ENCODE measurements at places on chromosomes 12 and 14.
A peak's percentile ranks its signal among the peaks of the same experiment; 100 is the strongest.

DNA sequence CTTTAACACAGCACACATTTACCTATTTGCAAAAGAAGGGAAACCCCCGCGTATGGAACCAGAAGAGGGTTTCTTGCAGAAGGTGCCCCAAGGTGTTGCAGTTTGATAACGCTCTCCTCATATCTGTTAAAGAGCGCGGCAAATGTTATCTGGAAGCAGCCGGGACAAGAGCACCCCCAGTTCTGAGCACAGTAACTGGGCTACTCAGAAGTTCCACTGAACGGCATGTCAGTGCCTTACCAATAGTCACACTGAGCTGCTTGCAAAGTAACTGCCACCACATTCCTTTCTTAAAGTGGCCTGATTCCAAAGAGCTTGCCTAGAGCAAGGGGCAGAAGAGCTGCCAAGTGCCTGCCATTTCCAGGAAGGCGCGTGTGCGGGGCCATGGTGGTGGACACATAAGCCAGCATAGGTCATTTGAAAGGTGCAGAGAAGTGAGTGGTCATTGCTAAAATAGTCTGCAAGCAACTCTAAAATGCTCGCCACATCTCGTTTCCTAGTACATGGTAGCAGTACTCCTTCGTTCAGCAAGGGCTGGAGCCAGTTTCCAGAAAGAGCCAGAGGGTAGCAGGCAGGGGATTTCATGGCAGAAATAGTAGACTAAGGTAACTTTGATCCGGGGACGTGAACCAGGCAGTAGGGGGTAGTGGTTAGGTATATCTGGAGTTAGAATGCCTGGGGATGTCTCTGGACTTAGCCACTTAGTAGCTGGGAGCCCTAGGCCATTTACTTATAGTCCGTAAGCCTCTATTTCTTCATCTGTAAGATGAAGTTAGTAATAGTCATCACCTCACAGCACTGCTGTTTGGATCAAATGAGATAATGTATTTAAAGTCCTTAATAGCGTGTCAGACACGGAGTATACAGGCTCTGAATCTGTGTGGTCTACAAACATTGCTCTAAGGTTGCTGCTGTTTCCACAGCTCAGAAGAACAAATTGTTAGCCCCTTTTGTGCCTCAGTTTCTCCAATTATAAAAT lies 37.6 kb downstream of the SPTB start:
- no peak overlapping the region for H3K4me3 ChIP-seq
- H3K27me3 ChIP-seq, result peaks cover 21% of the 10 kb centered on the region
- no peaks in the 10 kb centered on the region for H3K4me1 ChIP-seq
- no peaks in the 10 kb centered on the region for H3K36me3 ChIP-seq

DNA sequence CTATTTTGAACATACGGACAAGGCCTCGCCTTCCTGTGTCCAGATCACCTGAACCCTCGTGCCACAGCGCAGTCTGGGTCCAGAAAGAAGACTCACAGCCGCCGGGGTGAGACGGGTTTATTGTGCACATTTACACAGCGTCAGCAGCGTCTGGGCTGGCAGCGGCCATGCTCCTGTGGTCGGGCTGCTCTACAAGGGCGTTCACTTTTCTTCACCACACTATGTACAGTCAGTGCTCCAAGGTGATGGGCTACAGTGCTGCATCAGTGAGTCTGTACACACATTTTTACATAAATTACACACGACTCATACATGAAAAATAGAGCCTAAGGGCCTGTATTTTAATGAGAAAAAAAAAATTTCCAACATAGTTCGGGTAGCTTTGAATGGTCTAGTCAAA lies 18.0 kb downstream of the ZFYVE21 start:
- no peaks in the 10 kb centered on the region for H3K4me1 ChIP-seq
- H3K27ac ChIP-seq, result no peak overlapping the region
- peaks cover 2% of the 10 kb centered on the region for H3K36me3 ChIP-seq
- H3K27me3 ChIP-seq, result no peaks in the 10 kb centered on the region

DNA sequence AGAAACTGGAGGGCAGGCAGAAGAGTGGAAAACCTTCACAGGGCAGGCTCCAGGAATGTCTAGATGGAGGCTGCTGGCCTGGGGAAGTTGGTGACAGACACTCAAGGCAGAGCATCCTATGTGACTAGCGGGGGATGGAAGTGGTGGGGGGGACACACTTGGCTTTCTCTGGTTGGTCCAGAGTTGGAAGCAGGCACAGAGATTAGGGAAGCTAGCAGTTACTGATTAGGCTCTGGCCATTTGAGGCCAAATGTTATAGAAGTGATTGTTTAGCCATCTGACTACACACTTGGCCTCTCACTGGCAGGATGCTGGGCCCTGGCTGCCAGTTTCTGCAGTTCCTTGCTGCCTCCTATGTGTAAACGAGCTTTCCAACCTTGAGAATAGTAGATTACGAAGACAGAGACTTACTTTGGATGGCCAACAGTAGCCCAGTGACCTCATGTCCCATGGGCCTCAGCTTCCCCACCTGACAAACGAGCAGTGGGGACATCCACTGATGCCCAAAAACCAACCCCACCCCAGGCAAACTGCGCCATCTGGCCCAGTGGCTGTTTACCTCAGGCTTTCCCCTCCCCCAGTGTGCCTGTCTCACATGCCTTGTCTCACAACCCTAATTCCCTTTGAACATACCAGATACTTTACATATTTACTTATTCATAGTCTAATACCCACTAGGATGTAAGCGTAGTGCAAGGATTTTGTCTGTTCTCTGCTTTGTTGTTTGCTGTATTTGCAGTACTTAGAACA lies 102.7 kb downstream of the PAPLN start:
- H3K27ac ChIP-seq, result no peak overlapping the region
- no peaks in the 10 kb centered on the region for H3K36me3 ChIP-seq
- no peak overlapping the region for H3K4me3 ChIP-seq
- H3K27me3 ChIP-seq, result no peaks in the 10 kb centered on the region

DNA sequence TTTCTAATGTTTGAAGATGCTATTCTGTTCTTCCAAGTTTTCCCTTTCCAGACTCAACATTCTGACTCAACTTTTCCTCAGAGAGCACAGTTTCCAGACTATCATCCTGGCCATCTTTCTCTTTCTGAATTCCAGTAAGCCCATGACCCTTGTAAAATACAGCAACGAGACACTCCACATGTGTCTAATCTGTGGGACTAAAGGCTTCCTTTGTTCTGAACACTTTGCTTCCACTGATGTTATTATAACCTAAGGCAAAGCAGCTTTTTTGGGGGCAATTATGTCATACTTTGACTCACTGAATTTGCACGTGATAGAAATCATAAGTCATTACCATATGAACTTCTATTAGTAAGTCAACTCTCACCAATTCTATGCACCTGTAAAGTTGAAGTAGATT lies 6.3 kb upstream of the ART4 start:
- H3K27ac ChIP-seq, result no peak overlapping the region
- no peak for DNase-seq
- peaks cover 9% of the 10 kb centered on the region for H3K4me1 ChIP-seq
- no peaks in the 10 kb centered on the region for H3K36me3 ChIP-seq

DNA sequence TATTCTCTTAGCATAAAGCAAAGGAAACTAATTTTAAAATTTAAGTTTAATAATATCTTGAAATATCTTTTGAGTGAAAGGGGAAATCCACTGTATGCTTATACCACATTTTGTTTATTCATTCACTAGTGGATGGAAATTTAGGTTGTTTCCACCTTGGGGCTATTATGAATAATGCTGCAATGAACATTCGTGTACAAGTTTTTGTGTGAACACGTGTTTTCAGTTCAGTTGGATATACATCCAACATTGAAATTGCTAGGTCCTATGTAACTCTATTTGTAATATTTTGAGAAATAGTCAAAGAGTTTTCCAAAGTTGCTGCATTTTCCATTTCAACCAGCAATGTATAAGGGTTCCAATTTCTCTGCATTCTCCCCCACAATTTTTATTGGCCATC lies 83.7 kb upstream of the ETV6 start:
- no peaks in the 10 kb centered on the region for H3K36me3 ChIP-seq
- no peak overlapping the region for H3K4me3 ChIP-seq
- H3K27ac ChIP-seq, result no peak overlapping the region

DNA sequence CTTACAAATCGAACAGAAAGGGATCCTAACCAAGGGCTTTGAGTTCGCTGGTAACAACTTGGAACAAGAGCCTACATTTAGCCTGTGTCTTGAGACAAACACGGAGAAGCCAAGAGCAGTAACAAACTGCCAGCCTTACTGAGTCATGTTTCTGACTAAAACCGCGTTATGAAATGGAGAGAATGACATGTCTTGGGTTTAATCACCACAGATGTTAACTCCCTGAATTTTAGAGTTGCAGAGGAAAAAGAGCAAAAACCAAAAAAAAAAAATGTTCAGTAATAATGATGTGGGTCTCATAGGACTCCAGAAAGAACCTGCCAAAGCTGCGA lies 1.0 kb downstream of the BLTP3B start:
- H3K27me3 ChIP-seq, result no peaks in the 10 kb centered on the region
- DNase-seq, result peak; percentile 59
- H3K27ac ChIP-seq, result peak overlapping the region; percentile 97

GRCh38 chr14:94378527-94379290 lies 9.7 kb downstream of the SERPINA1 start:
- H3K4me1 ChIP-seq, result peaks cover 13% of the 10 kb centered on the region
- peaks cover 4% of the 10 kb centered on the region for H3K27me3 ChIP-seq
- no peak for DNase-seq
- no peak overlapping the region for H3K4me3 ChIP-seq
- H3K27ac ChIP-seq, result no peak overlapping the region

GRCh38 chr12:112905451-112906089 lies 1.2 kb upstream of the OAS1 start:
- H3K27me3 ChIP-seq, result no peaks in the 10 kb centered on the region
- peaks cover 60% of the 10 kb centered on the region for H3K4me1 ChIP-seq
- DNase-seq, result no peak
- no peak overlapping the region for H3K27ac ChIP-seq

GRCh38 chr12:102484428-102484958 lies 4.1 kb upstream of the IGF1 start:
- peak overlapping the region; percentile 87 for H3K27ac ChIP-seq
- H3K27me3 ChIP-seq, result peaks cover 7% of the 10 kb centered on the region
- H3K4me3 ChIP-seq, result peak overlapping the region; percentile 32
- no peaks in the 10 kb centered on the region for H3K36me3 ChIP-seq
- H3K4me1 ChIP-seq, result peaks cover 22% of the 10 kb centered on the region
- peak; percentile 70 for DNase-seq

GRCh38 chr12:64983771-64984278 lies 137.3 kb downstream of the WIF1 start:
- H3K27ac ChIP-seq, result no peak overlapping the region
- peaks cover 28% of the 10 kb centered on the region for H3K27me3 ChIP-seq
- DNase-seq, result no peak
- no peak overlapping the region for H3K4me3 ChIP-seq

DNA sequence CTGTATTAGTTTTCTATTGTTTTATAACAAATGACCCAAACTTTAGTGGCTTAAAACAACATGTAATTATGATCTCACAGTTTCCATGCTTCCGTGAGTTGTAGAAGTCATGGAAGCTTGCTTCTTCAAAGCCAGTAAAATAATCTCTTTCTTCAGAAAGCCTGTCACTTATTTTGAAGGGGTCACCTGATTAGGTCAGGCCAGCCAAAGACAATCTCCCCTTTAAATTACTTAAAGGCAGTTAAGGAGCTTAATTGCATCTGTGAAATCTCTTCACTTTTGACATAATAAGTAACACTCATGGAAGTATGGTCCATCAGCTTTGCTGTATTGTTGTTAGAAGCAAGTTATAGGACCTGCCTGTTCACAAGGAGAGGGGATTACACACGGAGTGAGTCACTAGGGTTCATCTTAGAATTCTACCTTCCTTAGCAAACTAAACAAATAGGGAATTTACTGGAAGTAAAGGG lies 89.8 kb downstream of the FAR2 start:
- H3K27me3 ChIP-seq, result no peaks in the 10 kb centered on the region
- DNase-seq, result no peak
- H3K4me1 ChIP-seq, result peaks cover 16% of the 10 kb centered on the region
- H3K36me3 ChIP-seq, result no peaks in the 10 kb centered on the region
- H3K4me3 ChIP-seq, result no peak overlapping the region

GRCh38 chr12:40473962-40474361 lies 218.3 kb upstream of the CNTN1 start:
- H3K4me1 ChIP-seq, result no peaks in the 10 kb centered on the region
- no peaks in the 10 kb centered on the region for H3K27me3 ChIP-seq
- no peak overlapping the region for H3K27ac ChIP-seq
- no peak overlapping the region for H3K4me3 ChIP-seq
- no peaks in the 10 kb centered on the region for H3K36me3 ChIP-seq

- H3K4me1 ChIP-seq, result no peaks in the 10 kb centered on the region
- DNase-seq, result no peak
- no peaks in the 10 kb centered on the region for H3K36me3 ChIP-seq
- no peak overlapping the region for H3K27ac ChIP-seq
Observed at GRCh38 chr12:128654468-128654867, 169.3 kb downstream of the SLC15A4 start.

DNA sequence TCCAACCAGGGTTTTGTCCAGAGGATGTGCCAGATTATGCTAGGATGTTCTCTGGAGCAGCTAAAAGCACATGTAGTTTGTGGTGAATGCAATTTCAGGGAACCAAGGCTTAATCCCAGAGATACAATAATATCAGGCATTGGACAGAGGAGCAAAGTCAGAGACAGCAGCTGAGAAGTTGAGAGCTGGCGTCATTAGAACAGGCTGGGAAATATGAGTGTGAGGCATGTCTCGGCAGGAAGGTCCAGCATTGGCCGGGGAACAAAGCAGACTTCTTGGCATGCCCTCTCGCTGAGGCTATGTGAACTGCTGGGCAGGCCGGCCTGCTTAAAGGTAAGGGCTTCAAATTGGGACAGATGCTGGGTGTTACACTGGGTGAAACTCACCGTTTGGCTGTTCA lies 125.4 kb downstream of the CAND1 start:
- no peak for DNase-seq
- no peak overlapping the region for H3K4me3 ChIP-seq
- no peaks in the 10 kb centered on the region for H3K27me3 ChIP-seq
- H3K36me3 ChIP-seq, result no peaks in the 10 kb centered on the region

DNA sequence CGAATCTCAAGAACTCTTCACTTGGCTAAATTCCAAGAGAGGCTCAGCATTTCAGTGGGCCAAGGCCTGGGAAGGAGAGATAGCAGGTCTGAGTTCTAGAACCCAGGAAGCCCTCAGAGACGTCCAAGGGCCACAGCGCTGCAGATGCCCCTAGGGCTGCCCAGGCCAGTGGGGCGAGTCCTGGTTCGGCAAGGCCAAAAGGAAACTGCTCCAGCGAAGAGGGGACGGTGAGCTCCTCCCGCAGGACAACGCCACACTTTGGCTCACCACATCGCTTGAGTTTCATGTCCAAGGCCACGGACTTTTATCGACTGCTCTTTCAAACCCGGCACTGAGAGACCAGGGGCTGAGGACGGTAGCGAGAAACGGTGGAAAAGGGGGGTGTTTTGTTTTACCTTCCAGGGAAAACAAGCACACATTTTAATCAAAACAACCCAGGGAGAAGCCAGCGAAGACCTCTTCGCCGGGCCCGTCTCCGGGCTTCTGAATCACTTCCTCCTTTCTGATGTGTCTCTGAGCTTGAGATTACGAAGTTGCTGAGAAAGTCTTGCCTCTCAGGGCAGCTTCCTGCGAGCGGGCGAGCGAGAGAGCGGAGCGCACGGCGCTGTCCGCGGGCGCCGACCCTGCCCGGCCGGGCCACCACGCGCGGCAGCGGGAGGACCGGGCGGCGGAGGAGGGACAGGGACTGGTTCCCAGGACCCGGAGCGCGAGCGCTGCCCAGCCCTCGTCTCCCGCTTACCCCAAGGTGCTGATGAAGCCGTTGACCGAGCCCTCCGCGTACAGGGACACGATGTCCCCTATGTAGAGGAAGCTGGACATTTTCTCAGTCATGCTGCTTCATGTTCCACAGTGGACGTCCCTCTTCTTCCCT lies 808 bp downstream of the ITPR2 start:
- peak; percentile 76 for DNase-seq
- no peaks in the 10 kb centered on the region for H3K27me3 ChIP-seq
- H3K4me1 ChIP-seq, result peaks cover 38% of the 10 kb centered on the region
- peak overlapping the region; percentile 99 for H3K4me3 ChIP-seq

- peaks cover 6% of the 10 kb centered on the region for H3K4me1 ChIP-seq
- no peak within 1 kb of the TSS for H3K27ac ChIP-seq
- no peaks in the 10 kb centered on the region for H3K27me3 ChIP-seq
- H3K36me3 ChIP-seq, result no peaks in the 10 kb centered on the region
- no peak for DNase-seq
- H3K4me3 ChIP-seq, result no peak within 1 kb of the TSS
Observed at GRCh38 chr12:52385226-52385702, at the start of gene KRT84. TSS of gene KRT84 (minus strand) at chr12:52385652. CDS start at chr12:52385585, 67 bp downstream.
